Mucosa of gallbladder (tissue), 1 donor: ENCODE measurements at places on chromosomes 7 and 10.

GRCh38 chr7:155226261-155227003 lies 71.2 kb upstream of the INSIG1 start:
- no peak for DNase-seq

GRCh38 chr10:6199131-6199733 lies 3.5 kb upstream of the PFKFB3 start:
- peak; percentile 66 for DNase-seq

DNA sequence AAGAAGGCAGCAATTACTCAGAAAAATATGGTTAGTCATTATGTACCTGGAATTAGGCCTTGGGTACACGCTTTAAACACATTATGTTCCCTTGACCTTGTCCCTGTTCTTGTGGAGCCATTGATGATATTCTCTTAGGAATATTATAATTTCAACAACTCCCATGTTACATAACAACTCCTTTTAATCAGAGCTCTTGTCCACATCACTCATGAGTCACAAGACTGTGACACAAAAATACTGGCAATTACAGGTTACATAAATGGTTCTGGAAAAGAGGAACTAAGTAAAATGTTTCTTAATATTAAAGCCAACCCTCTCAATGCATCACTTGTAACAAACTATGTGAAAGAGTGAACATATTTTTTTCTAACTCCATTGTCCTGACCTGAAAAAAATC lies 143.8 kb upstream of the PCLO start:
- DNase-seq: no peak

DNA sequence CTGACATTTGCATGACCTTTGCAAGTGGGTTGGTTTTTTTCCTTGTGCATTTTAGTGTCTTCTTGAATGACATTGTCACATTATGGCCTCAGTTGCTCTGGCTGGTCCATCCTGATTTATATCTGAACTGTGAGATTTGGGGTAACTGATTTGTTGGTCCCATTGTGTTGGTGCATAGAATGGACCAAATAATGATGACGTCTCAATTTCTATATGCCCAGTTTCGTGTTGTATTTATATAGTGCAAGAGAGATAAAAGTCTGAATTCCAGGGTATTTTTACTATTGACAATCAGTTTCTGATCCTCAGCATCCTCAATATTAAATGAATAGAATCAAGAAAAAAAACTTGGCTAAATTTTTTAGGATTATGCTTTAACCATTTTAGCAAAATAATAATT lies 281.8 kb downstream of the HDAC9 start:
- no peak for DNase-seq

GRCh38 chr7:65449505-65449852 lies 75.8 kb downstream of the ZNF92 start:
- no peak for DNase-seq

GRCh38 chr10:4022473-4022872 lies 237.5 kb upstream of the KLF6 start:
- DNase-seq: no peak

GRCh38 chr7:39606941-39607340 lies 16.4 kb upstream of the RALA start:
- DNase-seq: no peak

- no peak for DNase-seq
Observed at GRCh38 chr7:49346195-49346899, 422.0 kb downstream of the CDC14C start.

GRCh38 chr7:44624318-44624717 lies 17.9 kb downstream of the OGDH start:
- no peak for DNase-seq

DNA sequence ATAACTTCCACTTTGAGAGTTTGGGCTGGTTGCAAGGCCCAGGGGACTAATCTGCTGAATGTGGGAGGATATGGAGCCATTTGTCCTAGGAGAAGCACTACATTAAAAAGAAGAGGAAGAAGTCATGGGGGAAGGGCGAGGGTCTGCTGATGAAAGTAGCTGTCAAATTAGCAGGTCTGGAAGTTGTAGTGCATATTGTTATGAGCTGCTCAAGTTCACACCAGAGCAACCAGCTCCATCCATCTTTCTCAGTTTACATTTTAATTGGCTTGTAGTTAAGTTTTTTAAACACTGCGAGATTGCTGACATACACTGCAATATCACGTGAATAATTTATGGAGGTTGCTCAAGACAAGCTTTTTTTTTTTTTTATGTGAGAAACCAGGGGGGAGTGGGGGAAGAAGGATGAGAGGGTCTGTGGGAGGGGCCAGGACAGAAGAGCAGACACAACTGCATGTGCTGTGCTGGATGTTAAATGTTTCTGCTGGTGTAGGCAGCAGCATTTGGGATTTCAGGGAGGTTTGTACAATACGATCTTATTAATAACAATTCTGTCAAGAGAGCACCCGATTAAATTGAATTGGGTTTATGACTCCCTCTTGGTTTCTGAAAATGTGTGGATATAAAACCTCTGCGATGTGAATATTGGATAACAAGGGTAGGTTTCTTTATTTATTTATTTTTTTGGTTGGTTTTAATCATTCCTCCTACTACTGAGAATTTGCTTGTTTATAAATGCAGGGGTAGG lies 759.0 kb upstream of the GALNT17 start:
- DNase-seq: no peak

DNA sequence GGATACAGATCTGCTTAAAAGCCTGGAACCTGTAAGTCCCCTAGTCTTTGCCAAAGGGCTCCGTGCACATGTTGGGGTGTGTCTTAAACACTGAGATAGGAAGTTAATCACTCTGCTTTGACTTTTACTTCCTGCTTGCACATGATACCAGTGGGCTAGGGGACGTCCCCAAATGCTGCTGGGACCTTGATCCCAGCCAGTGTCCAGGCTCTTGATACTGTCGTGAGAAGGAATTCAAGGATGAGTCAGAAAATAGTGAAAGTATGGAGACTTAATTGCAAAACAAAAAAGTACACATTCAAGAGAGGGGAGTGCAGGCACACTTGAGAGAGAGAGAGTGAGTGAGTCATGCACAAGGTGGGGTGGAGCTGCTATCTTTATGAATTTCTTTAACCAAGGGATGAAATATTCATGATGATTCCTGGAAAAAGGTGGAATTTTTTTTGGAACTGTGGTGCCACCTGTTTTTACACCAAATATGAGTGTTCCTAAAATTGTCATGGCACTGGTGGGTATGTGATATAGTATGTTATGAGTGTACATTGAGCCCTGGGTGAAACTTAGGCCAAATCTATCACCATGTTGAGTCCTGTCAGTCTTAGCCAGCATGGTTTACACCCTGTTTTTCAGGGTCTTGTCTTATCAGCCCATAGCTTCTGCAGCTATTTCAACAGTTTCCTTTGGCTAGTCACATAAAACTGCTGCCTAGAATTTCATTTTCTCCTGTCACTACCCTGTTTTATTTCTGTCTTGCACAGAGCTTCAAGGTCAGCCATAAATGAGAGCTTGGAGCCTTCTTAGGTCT lies 88.3 kb upstream of the CYP26C1 start:
- no peak for DNase-seq

DNA sequence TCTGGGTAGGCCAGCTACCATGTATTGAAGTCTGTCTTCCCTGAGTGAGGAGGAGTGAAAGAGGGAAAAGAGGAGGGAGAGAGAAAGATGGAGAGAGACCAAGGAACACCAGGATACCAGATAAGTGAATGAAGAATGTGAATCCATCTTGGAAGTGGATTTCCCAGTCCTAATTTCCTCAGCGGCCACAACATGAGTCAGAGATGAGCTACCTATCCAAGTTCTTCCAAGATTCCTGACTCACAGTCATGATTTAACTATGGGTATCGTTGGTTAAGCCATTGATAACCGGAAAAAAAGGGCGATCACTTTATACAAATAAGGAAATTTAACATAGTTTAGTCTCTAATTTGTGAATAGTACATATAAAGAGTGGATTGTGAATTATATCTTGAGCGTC lies 561.8 kb downstream of the ATRNL1 start:
- no peak for DNase-seq

DNA sequence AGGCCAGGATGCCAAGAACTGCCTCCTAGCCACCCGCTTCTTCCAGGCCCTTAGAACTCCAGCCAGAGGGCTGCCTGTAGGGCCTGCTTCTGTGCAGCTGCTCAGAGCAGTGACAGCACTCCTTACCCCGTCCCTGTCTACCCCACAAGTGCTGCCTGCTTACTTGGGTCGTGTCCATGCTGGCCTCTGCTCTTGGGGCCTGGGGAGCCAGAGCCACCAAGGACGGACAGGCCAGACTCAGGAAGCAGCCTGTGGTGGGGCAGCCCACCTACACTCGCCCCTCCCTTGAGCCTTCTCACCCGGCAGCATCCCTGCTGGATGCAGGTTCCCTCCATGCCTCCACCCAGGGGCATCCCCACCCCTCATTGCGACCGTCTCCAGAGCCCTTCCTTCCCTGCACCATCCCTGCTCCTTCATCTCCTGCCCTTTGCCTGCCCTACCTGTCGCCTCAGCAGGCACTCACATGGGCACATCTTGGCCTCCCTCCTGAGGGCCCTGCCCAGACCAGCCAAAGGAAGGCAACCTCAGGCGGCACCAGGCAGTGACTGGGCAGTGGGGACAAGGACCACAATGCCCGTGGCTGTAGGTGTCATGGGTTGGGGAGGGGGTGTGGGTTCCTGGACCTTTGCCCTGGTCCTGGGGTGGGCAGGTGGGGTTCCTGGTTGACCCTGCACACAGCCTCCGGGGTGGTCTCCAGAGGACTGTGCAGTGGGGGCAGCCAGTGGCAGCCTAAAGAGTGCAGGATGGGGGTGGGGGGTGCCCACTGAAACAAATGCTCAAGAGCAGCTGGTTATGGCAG lies 78.0 kb upstream of the TNS3 start:
- no peak for DNase-seq

DNA sequence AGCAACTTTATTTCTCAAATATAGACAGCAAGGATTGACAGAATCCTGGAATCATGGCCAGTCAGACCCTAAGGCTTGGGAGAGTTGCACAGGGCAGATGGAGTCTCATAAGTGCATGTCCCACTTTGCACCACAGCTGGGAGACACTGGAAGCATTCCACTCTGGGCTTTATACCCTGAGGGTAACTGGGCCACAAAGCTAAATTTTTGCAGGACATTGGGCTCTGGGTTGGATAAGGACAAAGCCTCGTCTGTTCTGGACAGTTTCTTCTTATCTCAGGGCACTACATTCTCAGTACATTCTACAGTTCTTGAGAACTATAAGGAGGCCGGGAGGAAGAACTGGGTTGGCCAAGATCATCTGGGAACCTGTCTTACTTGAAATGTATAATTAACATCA lies 158.3 kb upstream of the IGFBP3 start:
- no peak for DNase-seq

DNA sequence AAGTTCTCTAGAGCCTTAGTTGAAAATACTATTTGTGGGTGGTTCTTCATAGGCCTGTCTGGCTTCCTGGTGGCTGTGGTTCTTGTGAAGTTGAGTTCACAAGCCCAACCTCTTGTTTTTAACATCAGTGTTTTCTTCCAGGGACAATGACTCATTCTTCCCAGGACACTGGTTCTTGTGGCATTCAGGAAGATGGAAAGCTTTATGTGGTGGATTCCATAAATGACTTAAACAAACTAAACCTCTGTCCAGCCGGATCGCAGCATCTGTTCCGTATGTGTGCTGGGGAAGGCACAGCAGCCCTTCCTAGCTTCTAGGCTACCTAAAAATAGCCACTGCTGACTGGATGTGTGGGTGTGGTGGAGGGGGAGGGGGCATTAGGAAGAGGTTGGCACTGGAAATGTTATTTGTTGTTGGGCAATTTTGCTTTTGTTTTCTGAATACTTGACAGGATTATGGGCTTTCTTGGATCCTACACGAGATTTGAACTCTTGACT lies 3.9 kb downstream of the LSMEM1 start:
- DNase-seq: no peak

DNA sequence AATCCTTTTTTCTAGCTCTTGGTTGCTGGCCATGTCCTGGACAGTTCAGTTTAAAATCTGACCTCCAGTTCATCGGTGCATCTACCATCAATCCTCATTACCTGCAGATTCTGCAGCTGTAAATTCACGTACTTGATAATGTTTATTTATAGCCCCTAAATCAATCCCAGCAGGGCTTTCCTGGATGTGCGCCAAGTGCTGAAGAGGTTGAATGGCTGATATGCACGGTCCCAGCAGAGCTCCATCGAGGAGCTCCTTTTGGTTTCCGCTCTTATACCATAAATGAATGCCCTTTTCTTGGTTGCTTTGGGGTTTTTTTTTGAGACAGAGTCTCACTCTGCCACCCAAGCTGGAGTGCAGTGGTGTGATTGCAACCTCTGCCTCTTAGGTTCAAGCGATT lies 91.2 kb upstream of the CCZ1B start:
- no peak for DNase-seq

DNA sequence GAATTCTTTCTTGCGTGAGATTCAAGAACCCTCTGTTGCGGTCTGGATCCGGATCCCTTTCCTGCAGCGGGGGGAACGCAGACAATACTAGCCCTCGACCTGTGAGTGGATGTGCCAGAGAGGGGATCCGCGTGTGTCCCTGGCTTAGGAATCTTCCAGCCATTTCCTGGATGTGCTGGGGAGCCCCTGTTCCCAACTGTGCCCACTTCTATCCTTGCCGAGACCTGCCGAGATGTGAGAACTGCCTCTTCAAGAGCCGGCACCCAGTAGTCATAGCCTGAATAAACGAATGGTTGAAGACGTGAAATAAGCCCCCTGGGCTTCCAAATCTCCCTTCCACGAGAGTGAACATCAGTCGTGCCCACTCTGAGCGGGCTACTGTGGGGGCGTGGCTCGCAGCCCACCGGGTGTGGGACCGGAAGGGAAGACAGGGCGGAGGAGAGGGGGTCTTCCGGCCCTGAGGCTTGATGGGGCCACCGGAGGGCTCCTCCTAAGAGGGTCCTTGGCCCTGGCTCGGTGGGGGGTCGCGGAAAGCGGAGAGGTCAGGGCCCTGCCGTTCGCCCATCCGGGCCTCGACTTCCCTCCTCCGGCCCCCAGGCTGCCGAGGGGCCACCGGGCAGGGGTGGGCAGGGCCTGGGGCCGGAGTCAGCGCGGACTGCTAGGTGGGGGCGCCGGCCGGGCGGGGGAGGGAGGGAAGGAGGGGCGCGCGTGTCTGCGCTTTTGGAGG lies 1.3 kb upstream of the CCDC136 start:
- DNase-seq: no peak

- no peak for DNase-seq
Observed at GRCh38 chr7:148753224-148753623, 54.5 kb downstream of the CUL1 start.

DNA sequence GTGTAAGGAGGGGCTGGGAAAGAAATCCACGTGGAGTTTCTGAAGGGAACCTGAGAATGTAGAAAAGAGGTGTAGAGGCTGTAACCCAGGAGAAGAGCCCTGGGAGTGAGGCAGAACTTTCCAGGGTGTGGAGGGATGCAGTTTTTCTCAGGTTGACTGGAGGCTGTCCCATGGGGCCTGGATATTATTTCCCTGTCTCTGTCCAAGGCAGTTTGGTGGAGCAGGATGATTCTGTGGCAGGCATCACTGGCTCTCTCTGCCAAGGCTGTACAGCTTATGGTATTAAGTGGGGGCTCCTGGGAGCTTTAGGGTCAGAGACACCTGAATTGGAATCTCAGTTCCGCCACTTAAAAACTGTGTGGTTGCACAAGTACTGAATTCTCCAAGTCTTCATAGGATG lies 81.6 kb downstream of the CHN2 start:
- DNase-seq: no peak

- DNase-seq: peak; percentile 38
Observed at GRCh38 chr10:110226926-110227641, 19.7 kb downstream of the MXI1 start.

GRCh38 chr7:36279200-36279925 lies 110.3 kb upstream of the ANLN start:
- DNase-seq: peak; percentile 11

GRCh38 chr10:64959883-64960282 lies 1438.7 kb downstream of the REEP3 start:
- DNase-seq: no peak
